ENCODE measurements at places on chromosomes 11 and 22. TPM values are rescaled to one million over a fixed set of nuclear protein-coding genes. Genes with fewer than 3 reads are reported as not detected.

Gene QSER1
- 7.9 TPM for total RNA-seq

Gene KIRREL3
- not detected for total RNA-seq

Gene MMP27
- not detected for total RNA-seq

Gene PKDREJ
- total RNA-seq = not detected

Gene SCN4B
- total RNA-seq = 0.05 TPM

Gene APOBEC3H
- total RNA-seq = 82.8 TPM

Gene APLNR
- total RNA-seq = not detected

Gene CXCR5
- 0.08 TPM for total RNA-seq

Gene TIMP3
- total RNA-seq = not detected

Gene TRIM44
- 34.5 TPM for total RNA-seq

Gene YPEL1
- total RNA-seq = 6.3 TPM

Gene BEST1
- total RNA-seq = not detected

Gene ANGPTL5
- not detected for total RNA-seq

Gene BCO2
- 1.3 TPM for total RNA-seq

Gene ARHGAP42
- total RNA-seq = 0.50 TPM

Gene MPPED1
- not detected for total RNA-seq

Gene MYRF
- 2.9 TPM for total RNA-seq

Gene RAB38
- 0.82 TPM for total RNA-seq

Gene OR52N4
- 0.63 TPM for total RNA-seq

Gene MMP11
- total RNA-seq = 0.55 TPM

Gene C11orf97
- not detected for total RNA-seq

Gene BAIAP2L2
- total RNA-seq = 0.47 TPM

Gene SLC5A1
- total RNA-seq = not detected

Gene P2RX6
- 0.50 TPM for total RNA-seq

Gene DTX4
- 0.45 TPM for total RNA-seq

Gene NAV2
- total RNA-seq = 0.71 TPM

Gene APOA5
- not detected for total RNA-seq

Gene MFRP
- total RNA-seq = not detected

Gene NXPE2
- not detected for total RNA-seq

Gene NECTIN1
- total RNA-seq = 0.34 TPM

Gene SYTL2
- total RNA-seq = 29.3 TPM

Gene ZNF280B
- 2.6 TPM for total RNA-seq

Gene OR4C5
- not detected for total RNA-seq

Gene TEX54
- not detected for total RNA-seq

Gene ANO9
- total RNA-seq = 72.6 TPM

Gene CWF19L2
- 15.5 TPM for total RNA-seq

Gene C22orf42
- not detected for total RNA-seq

Gene OR52R1
- total RNA-seq = not detected

Gene STK33
- total RNA-seq = 3.7 TPM

Gene POTEH
- not detected for total RNA-seq

Gene ARHGEF17
- total RNA-seq = not detected

Gene C11orf21
- total RNA-seq = 37.1 TPM

Gene UBQLN3
- not detected for total RNA-seq

Gene KCNJ4
- not detected for total RNA-seq

Gene SYCE3
- not detected for total RNA-seq

Gene ST14
- total RNA-seq = not detected

Gene MRGPRX4
- total RNA-seq = not detected

Gene MS4A8
- not detected for total RNA-seq

Gene TMEM218
- total RNA-seq = 14.9 TPM

Gene PTH
- total RNA-seq = not detected

Gene RASD2
- total RNA-seq = 0.08 TPM

Gene CHRM1
- total RNA-seq = not detected

Gene MICAL2
- 37.5 TPM for total RNA-seq

Gene YPEL4
- total RNA-seq = 0.13 TPM

Gene KRTAP5-2
- total RNA-seq = not detected

Gene ABTB2
- total RNA-seq = 0.97 TPM

Gene CALCA
- total RNA-seq = not detected

Gene GPHA2
- not detected for total RNA-seq

Gene PHLDA2
- total RNA-seq = 2.6 TPM

Gene RCE1
- 27.3 TPM for total RNA-seq
